ENCODE measurements at places on chromosomes 13 and 19.
A peak's percentile ranks its signal among the peaks of the same experiment; 100 is the strongest.

GRCh38 chr13:76750126-76750525 lies 136.1 kb downstream of the KCTD12 start:
- no peak for DNase-seq

GRCh38 chr13:94233401-94233800 lies 246.1 kb downstream of the DCT start:
- no peak for DNase-seq

DNA sequence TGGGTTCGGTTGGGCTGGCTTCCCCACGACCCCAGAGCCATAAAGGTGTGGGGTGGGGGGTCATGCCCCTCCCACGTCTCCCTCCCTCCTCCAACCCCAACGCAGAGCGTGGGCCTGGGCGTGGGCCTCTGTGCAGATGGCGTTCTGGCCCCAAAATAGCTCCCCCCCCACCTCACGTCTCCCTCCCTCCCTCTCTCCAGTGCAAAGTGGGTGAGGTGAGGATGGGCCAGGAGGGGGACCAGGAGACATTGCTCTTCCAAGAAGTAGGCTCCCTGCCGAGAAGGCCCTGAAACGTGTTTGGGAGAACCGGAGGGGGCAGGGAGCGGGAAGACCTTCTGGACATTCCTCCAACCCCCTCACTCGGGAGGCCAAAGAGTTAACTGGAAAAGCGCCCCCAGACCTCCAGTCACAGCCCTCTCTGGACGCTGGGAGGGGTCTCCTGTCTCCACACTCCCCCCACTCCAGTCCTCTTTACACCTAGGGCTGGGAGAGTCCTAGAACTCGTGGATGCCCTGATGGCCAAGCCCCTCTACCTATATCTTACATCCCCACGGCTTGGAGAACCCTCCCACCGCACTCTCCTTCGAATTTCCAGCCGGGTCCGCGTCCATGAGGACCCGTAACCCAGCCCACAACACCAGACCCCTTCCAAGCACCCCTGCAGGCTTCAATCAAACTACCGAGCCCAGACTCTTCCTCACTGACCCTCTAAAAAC lies 855 bp downstream of the UNC13A start:
- no peak for DNase-seq

DNA sequence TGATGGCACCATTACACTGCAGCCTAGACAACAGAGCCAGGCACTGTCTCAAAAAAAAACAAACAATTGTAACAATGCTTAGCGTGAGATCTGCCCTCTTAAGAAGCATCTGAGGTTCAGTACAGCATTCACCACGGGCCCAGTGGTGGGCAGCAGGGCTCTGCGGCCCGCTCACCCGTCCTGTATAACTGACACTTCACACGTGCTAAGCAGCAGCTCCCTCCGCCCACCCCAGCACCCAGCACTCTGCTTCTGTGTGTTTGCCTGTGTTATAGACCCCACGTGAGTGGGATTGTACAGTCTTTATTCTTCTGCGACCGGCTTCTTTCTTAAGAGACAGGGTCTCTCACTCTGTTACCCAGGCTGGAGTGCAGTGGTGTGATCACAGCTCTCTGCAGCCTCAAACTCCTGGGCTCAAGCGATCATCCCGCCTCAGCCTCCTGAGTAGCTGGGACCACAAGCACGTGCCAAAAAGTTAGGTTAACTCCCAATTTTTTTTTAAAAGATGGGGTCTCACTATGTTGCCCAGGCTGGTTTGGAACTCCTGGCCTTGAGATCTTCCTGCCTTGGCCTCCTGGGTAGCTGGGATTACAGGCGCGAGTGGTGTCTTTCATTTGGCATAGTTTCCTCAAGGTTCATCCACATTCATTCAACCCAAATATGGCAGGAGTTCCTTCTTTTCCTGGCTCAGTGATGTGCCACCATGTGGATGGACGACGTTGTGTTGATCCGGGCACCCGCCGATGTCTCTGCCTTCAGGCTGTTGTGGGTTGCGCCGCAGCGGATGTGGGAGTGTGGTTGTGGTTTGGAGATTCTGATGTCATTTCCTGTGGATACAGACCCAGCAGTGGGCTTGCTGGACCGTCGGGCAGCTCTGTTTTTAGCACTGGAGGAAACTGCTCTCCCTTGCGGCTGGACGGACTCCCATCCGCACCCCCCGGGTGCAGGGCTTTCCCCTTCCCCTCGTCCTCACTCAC lies 170.0 kb downstream of the KDM4B start:
- DNase-seq: peak; percentile 46

- no peak for DNase-seq
Measured at GRCh38 chr19:51503286-51503817, 1.8 kb upstream of the SIGLEC12 start.

DNA sequence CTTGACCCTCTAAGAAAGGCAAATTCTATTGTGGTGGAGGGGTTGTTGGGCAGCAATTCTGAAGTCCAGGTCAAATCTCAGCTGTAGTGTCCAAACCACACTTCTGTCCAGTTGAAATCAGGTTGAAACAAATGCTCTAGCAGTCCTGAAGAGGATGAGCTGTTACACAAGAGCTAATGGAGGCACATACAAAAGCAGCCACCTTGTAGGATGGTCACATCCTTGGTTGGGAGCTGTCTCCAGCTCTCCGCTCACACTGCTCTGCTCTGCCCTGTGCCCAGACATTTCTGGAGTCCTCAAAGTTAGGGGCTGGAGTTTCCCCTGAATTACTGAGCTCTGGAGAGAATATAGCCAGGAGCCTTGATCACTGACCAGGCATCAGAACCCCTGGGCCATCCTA lies 47.2 kb downstream of the GPR12 start:
- no peak for DNase-seq

GRCh38 chr19:3006075-3006767 lies 22.9 kb downstream of the TLE2 start:
- no peak for DNase-seq

- no peak for DNase-seq
Measured at GRCh38 chr13:27079421-27079958, 92.1 kb downstream of the USP12 start.

DNA sequence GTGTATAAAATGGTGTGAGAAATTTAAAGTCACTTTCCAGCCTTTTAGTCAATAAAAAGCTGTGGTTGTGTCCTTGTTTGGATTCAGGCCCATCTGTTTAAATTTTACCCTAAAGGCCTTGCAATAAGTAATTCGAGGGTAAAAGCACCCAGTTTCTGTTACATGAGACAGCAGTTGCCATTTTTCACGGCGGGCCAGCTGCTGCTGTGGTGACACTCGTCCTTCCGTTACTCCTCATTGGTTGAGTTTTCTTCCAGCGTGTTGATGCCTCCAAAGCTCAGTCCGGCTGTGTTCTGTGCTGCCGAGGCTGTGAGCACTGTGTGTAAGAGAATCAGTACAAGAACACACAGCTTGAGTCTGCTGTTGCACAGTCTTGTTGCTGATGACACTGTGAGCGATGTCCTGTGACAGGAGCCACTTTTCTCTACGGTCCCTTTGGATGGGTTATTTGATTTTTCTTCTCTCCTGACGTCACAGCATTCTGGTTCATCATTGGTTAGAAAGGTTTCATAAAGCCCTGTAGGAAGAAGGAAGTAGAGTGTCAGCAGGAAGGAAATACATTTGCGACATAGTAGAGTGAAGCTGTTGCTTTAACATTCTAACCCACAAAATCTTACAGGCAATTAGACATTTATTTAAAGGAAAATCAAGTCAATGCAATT lies 602.5 kb upstream of the ARGLU1 start:
- DNase-seq: no peak

GRCh38 chr13:24153347-24153746 lies 7.2 kb upstream of the SPATA13 start:
- no peak for DNase-seq

GRCh38 chr19:55141696-55142095 lies 7.3 kb downstream of the TNNT1 start:
- no peak for DNase-seq

Measured in stimulated activated CD8-positive, alpha-beta memory T cell treated with anti-CD3 and anti-CD28 coated beads, Interleukin-4, amount 100 ng/mL, for 1 hour (primary cell).